ENCODE measurements at places on chromosomes 3 and 15.

DNA sequence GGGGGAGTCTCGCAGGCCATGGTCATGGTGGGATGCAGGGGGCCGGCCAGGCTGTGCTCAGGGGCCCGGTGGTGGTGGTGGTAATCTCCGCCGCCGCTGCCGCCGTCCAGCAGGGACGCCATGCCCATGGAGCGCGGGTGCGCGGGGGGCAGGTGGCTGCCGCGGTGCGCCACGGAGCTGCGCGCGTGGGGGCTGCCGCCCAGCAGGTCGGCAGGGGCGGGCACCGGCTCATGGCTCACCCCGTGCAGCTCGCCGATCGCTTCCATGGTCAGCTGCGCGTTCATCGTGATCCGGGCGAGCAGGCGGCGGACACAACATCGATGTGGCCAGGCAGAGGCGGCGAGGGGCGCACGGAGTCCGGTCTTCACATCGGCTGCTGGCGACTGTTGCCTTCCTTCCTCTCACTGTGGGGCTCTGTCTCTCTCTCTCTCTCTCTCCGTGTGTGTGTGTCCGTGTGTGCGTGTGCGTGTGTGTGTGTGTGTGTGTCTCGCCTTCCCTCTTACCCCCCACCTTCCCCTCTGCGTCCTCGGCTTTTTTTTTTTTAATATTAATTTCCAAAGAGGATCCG is 451 bp downstream of the ONECUT1 start:
- no peak for DNase-seq

- DNase-seq, result no peak
These were observed 297.7 kb upstream of the CHRM5 start for GRCh38 chr15:33670567-33670966.

DNA sequence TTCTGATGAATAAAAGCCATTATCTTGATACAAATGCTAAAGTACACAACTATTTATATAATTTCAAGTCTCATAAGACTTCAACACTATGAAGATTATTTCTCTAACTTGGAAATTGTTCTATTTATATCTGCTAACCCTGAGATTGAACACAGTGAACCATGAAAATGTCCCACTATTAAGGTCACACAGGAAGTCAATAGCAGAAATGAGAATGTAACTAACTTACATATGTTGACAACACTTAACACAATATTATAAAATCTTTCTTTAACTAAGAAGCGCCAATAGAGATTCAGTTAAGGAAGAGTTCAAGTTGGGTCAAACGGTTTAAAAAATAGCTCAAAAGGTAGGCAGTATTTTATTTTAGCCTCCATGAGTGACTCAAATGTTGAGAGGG is 551.8 kb upstream of the CBLB start:
- no peak for DNase-seq

- no peak for DNase-seq
These were observed 61.1 kb downstream of the AMOTL2 start for GRCh38 chr3:134312873-134313846.

- DNase-seq, result no peak
These were observed 211.5 kb downstream of the NECTIN3 start for GRCh38 chr3:111283165-111283564.

GRCh38 chr15:59997070-59997701 is 6.9 kb upstream of the FOXB1 start:
- no peak for DNase-seq

DNA sequence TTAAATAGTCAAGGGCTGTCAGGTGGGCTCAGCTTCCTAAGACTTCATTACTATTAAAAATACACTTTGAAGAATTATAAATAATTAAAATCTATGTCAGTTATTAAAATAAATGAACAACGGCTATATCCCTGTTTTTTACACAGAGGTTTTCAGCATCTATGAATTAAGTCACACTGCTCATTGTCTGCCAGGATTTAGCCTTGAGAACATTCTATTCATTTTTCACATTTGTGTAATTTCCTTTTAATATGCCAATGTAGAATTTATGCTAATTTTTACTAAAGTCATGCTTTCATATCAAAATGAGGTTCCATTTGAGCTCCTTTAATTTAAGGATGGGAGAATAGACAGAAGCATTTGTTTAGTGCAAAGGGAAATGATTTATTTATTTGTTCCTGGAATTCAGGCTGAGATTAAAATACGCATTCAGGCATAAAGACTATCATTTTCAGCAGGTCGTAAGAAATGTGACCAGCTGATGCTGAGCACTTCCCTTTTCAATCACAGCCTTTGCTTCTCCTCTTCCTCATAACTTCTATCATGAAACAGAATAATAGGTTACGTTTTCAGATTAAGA is 345.1 kb downstream of the MFSD1 start:
- no peak for DNase-seq

GRCh38 chr3:197730200-197730599 is 6.5 kb downstream of the RUBCN start:
- no peak for DNase-seq

DNA sequence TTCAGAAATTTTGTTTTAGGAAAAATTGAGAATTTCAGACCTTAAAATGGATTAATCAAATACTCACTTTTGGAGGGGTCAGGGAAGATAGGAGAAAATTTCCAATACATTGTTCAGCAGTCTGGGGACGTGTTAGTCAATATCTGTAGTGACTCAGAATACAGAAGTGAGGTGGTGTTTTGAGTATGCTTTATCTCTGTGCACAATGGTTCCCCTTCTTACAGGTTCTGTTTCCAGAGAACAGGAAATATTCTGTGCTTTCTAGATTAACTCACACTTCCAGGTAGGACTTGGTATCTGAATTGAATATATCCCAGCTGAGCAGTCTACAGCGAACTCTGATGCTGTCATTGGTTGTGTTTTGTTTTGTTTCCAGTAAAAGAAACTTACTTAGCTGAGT is 30.7 kb upstream of the CCDC54 start:
- no peak for DNase-seq

DNA sequence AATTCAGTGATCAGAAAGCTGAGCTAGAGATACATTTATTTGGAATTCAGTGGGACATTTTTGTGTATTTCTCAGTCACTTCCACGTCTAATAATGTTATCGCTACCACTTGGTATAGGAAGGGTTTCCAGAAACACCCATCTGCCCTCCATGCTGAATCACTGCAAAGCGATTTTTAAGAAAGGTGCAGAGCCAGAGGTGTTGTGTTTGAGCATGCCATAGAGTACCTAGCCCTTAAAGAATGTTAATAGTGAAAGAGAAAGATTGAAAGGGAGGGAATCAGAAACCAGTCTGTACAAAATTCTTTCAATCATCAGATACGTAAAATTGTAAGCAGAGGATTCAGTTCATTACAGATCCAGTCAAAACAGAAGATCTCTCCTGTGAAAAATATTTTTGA is 80.1 kb upstream of the ARL6 start:
- DNase-seq, result no peak

DNA sequence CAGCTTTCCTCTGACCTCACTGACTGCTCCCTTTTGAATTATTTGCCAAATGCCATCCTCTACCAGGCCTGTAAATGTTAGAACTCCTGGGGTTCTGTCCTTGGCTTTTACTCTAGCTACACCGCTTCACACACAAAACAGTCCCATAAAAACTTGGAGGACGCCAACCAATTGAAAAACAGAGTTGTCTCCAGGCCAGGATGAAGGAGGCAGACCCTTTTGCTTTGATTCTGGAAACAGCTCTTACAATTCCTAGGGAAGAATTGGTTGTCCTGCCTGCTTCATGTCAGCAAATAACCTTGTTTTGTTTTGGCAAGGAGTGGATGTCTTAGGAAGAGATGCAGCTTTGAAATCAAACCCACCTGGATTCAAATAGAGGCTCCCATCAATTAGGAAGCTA is 375.5 kb downstream of the UNC13C start:
- DNase-seq, result no peak

- DNase-seq, result no peak
These were observed 195.0 kb upstream of the EPHA3 start for GRCh38 chr3:88912294-88912877.

- DNase-seq, result no peak
These were observed 46.2 kb downstream of the CTDSPL start for GRCh38 chr3:37907906-37908305.

DNA sequence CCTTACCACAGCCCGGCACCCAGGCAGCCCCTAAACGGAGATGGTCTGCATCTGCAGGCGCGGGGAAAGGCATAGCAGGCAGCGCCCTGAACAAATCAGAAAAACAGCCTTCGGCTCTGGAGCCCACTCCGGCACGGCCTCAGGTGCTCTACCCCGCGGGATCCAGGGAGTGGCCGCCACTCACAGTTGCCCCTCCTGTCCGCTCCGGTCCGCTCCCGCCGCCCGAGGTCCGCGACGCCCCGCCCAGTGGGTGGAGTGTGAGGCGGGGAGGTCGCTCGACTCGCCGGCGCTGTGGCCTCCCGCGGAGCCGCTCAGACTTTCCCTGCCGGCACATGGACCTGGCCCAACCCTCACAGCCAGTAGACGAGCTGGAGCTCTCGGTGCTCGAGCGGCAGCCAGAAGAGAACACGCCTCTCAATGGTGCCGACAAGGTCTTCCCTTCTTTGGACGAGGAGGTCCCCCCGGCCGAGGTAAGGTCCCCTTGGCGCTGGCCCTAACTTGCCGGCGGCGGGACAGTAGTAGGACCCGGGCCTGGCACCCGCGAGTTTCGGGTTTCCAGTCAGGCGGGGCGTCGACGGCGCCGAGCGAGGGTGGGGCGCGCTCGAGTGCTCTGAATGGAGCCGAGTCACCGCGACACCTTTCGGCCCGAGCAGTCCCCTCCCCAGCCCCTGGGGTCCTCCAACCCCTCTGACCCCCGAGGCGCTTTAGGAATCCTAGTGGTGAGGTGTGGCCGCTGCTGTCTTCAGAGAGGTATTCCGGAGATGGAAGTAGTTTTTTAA is at the start of gene C3orf52:
Gene C3orf52, plus strand, starts transcription at position 314 of the 779 bp plus-strand sequence. Its CDS starts 19 bp downstream, at position 333.
- DNase-seq, result peak; percentile 5

- no peak for DNase-seq
These were observed 83.8 kb upstream of the PPIB start for GRCh38 chr15:64246364-64247189.

DNA sequence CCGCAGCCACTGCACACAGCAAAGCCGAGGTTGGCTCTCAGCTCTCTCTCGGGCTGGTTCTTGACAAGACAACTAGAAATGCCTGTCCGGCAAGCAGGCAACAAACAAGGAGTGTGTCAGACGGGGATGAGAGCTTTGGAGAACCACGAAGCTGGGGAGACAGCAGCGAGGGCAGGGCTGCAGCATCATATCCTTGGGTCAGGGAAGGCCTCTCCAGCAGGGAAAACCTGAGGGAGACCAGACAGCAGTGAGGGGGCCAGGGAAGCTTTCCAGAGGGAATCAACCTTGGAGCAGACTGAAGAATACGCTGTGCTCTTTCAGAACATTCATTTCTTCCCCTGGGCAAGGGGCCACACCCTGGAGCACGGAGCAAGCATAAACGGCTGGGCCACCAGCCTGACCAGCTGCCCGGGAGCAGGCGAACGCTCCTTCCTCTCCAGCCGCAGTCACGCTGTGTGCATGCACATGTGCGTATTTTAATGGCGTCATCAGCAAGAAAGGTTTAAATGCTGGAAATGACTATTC is 58.7 kb downstream of the CHSY1 start:
- DNase-seq, result no peak

DNA sequence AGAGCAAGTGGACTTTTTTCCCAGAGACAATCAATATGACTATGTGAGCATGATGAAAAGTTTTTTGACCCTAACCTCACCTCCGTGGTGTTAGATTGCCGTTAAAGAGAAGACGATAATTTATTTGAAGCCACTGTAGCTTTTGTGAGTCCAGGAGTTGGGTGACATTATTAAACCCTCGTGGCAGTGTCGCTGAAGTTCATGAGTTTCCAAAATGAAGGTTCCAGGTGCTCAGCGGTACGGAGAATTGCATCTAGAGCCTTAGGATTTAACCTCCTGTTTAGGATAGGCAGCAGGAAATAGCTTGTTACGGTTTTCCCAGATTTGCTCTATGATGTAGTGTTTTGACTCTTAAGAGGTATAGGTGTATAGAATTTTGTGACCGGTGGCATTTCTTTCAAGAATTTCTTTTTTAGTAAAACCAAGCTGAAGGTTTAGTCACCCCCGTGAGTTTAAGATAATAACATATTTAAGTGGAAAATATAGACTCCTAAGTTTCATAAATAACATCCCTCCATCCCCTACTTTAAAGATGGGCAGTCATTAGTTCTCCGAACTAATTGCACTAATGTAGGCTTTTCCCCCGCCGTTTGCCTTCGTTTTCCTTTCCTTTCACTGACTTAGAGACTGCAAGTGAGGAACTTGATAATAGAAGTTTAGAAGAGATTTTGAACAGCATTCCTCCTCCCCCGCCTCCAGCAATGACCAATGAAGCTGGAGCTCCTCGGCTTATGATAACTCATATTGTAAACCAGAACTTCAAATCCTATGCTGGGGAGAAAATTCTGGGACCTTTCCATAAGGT is 2.0 kb downstream of the SMC4 start:
- no peak for DNase-seq

DNA sequence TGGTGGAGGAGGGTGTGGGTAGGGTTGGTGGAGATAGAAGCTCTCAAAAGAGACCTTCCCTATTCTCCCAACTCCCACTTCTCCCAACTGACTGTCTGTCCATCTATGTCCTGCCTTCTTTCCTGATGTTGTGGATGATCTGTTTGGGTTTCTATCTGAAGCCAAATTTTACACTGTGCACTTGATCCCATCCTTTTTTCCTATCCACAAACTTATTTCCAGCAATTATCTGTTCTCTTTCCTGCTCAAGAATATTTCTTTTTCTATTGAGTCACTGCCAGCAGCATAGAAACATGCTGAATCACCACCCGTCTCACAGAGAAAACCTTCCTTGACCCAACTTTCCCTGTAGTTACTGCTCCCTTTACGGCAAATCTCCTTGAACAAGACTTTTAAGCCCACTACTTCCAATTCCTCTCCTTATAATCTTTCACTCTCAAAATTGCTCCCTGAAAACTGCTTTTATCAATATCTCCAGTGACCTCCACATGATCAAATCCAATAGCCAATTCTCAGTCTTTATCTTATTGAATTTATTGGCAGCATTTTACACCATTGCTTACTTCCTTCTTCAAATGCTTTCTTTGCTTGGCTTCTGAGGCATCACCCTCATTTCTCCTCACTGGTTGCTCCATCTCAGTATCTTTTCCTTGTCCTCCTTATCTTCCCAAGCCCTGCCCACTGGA is 141.2 kb upstream of the SLC7A14 start:
- DNase-seq, result no peak

GRCh38 chr3:127256733-127257271 is 31.0 kb downstream of the PRR20G start:
- no peak for DNase-seq

Measured in activated CD8-positive, alpha-beta memory T cell treated with anti-CD3 and anti-CD28 coated beads for 1 hour (primary cell).